ENCODE measurements at places on chromosomes 5 and 9.

DNA sequence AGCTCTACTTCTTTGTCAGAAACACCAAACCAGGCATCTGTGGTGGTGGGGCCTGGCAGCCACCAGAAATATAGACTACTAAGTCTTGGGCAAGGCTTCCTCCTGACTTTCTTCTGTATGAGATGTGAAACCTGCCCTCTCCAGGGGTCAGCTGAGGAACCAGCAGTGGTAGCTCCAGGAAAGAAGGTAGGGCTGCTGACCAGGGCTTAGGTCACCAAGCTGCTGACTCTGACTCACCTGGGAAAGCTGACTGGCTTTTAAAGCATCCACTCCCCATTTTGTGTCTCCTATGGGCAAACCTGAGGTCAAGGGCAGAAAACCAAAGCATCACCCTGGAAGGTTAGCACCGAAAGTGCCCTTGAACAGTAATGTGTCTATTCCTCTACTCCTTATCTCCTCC, 10.4 kb upstream of the SH3TC2 start:
- no peak for DNase-seq

DNA sequence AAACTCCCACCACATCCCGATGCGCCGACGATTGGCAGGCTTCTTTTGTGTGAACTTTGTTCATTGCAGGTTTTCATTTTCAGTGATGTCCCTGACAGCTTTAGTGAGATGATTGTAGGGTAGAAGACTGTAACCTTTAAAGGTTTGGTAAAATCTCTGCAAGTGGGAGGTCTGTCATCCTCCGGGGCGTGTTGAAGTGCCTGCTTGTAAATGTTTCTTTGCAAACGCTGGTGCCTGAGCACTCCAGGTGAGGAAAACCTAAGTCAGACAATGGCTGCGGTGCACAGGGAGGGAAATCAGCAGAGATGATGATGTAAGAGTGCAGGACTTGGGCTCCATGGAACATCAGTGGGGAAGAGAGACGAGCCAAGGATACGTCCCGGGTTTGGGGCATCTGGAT, 228.1 kb downstream of the DRD1 start:
- no peak for DNase-seq

GRCh38 chr5:68449380-68449779, 233.8 kb downstream of the PIK3R1 start:
- DNase-seq = no peak

- DNase-seq = no peak
Observed at GRCh38 chr9:12224449-12224848, 468.7 kb upstream of the TYRP1 start.

DNA sequence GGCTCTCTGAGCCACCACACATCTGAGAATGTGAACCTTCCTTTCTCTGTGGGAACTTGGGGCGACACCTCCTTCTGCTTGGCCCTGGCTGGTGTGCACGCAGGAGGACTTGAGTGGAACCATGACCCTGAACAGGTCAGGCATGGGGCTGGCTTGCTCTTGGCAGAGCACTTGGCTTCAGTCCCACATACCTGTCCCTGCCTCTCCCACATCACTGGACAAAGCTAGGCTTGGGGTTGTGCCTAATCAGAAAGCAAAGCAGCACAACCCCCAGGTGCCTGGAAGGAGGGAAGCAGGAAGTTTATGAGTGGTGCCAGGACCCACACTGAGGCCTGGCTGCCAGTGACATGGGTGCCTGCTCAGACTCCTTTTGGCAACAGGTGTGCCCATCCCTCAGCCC, 13.2 kb downstream of the GADD45G start:
- no peak for DNase-seq

DNA sequence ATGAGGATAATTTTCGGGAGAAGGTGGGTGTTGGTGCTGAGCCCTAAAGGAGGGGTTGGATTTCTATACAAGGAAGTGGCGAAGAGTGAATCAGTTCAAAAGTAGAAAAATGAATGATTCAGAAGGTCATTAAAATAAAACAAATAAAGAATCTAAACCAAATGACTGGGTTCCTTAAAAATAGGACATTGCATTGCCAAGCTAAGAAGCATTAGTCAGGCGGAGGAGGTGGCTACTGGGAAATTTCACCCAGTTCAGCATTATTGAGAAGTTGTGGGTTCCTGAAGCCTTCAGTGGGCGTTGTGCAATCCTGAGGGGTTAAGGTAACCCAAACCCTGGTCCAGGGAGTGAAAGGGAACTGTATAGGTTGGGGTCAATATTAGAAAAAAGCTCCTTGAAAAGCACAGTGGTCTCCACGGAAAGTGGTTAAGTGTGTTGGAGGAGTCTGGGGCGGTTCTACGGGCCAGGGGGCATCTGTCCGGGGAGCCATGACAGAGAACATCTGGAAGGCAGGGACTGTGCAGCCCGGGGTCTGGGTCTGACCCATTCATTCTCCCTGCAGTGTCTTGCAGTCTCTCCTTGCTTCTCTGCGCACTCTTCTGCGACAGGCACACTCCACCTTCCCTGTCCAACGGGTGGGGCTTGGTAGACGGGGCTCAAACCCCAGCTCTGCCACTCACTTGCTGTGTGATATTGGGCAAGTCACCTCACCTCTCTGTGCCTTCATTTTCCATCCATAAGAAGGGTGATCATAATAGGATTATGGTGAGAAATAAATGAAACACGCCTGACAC, 27.6 kb upstream of the DUSP1 start:
- no peak for DNase-seq

GRCh38 chr5:175752826-175753535, 95.1 kb downstream of the HRH2 start:
- DNase-seq = no peak

- no peak for DNase-seq
Observed at GRCh38 chr9:18060269-18060934, 413.6 kb upstream of the ADAMTSL1 start.

DNA sequence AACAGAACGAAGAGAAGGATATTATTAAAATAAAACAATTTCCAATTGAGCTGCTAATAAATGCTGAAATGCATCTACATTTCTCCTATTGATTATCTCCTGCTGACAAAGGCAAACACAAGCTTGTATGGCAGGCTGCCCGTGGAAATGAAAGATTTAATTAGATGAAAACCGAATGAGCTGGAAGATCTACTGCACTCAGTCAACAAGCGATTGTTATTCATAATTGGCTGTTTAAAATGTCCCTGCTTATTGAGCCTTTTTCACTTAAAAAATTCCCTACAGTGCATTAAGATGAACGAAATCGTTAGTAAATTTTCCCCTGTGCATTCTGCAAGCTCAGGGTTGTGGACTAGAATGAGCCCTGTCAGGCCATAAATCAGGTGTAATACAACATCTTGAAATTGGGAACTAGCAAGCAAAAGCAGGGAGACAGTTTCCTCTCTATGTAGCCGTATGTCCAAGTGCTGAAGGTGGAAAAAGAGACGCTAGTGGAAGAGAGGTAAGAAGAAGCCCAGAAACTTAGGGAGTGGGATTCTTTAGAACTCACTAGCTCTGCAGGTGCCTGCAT, 28.5 kb upstream of the KIF4B start:
- DNase-seq = no peak

- DNase-seq = no peak
Observed at GRCh38 chr9:3088219-3088618, 244.3 kb upstream of the PUM3 start.

DNA sequence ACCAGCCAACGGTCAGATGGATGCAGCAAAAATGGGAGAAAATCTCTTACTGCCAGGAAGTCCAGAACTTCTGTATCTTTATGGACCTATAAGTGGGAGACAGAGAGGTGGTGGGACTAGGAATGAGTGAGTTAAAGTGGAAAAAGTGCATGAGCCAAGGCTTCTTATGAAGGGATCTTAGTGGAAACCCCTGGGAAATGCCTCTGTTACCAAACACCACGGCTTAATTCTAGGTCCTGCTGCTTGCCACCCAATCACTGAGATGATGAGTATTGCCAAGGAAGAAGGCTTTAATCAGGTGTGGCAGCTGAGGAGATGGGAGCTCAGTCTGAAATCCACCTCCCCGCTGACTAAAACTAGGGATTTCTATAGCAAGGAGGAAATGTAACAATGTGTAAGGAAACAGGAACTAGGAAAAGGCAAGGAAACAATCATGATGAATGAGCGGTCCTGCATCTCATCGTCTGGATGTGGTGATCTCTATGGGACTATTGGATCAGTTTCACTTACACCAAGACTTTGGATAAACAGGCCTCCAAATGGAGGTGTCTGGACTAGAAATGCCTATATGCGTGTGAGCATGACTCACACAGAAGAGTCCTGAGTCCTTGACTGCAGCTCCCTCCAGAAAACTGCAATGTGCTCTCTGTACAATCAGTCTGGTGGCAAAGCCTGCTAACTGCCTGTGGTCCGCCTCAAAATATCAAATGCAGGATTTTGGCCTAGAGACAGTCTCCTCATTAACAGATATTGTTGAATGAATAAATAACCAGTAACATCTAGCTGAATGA, 98.2 kb upstream of the PRR16 start:
- DNase-seq = no peak

GRCh38 chr9:118419676-118420075, 715.5 kb downstream of the TLR4 start:
- no peak for DNase-seq

Measured in NCI-H526 treated with DMSO at 0.1 percent for 48 hours (cell line).